ENCODE measurements at places on chromosomes 11 and 22.

- no peak for DNase-seq
These were observed 264.4 kb downstream of the DDX10 start for GRCh38 chr11:108929241-108929640.

GRCh38 chr11:130548491-130548833 lies 100.0 kb downstream of the ADAMTS15 start:
- DNase-seq: no peak

DNA sequence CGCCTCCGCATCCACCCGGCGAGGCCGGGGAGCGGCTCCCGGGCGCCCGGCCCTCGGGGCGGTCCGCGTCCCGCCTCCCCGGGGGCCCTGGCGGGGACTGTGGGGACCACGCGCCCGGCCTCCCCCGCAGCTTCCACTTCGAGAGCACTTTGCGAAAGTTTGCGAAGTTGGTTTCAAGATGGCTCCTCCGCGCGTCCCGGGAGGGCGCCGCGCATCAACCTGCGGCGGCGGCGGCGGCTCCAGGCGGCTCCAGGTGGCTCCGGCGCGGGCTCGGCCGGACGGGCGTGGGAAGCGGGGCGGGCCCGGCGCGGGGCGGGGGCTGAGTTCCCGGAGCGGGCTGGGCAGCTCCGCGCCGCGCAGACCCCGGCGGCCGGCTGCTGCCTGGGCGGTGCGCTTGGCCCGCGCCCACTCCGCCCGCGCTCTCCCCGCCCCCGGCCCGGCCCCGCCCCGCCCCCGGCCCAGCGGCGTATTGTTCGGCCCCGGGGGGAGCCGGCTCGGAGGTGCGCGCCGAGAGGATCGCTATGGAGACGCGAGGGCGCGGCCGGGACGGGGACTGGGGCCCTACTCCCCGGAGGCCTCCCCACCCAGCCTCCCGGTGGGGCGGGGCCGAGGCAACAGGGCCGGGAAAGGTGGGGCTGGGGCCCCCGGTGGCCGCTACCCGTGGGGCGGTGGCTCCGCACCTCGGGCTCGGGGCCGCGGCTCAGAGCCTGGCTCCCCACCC lies at the start of gene CELSR1:
CELSR1 (minus strand) TSS at position 396 of the 721 bp plus-strand sequence. CDS start 450 bp downstream, outside the sequence.
- no peak for DNase-seq

GRCh38 chr11:70942593-70942992 lies 309.8 kb downstream of the SHANK2 start:
- no peak for DNase-seq

DNA sequence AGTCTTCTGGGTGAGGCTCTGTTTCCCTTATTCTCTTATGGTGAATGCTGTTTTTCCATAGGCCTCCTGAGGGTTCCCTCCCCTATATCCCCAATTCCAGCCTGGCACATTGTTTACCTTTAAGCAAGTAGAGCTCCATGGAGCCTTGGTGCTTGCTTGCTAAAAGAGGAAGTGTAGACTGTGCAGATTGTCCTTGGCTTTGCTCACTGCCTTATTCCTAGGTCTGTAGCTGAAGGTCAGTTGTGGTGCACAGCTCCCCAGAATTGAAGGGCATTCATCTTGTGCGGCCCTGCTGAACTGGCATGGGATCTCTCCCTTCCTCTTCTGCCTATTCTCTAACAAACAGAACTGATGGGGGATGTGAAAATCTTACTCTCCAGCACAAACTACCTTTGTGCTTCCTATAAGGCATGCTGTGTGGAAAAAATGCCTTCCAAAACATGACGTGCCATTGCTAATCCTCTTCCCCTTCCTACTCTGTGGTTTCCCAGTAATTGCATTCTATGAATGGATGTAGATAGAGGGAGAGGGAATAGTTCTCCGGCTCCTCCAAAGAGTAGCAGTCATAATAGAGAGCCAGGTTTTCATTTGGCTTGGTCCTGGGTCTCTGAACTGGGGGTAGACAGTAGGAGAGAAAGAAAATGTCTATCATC lies 34.2 kb upstream of the PLET1 start:
- DNase-seq: no peak

GRCh38 chr11:70423523-70424505 lies 25.5 kb downstream of the CTTN start:
- peak; percentile 22 for DNase-seq

- no peak for DNase-seq
These were observed 344.9 kb upstream of the B3GAT1 start for GRCh38 chr11:134756811-134757540.

GRCh38 chr11:20192151-20192550 lies 31.9 kb upstream of the DBX1 start:
- no peak for DNase-seq

GRCh38 chr11:28108958-28109357 lies 770 bp downstream of the METTL15 start:
- no peak for DNase-seq

DNA sequence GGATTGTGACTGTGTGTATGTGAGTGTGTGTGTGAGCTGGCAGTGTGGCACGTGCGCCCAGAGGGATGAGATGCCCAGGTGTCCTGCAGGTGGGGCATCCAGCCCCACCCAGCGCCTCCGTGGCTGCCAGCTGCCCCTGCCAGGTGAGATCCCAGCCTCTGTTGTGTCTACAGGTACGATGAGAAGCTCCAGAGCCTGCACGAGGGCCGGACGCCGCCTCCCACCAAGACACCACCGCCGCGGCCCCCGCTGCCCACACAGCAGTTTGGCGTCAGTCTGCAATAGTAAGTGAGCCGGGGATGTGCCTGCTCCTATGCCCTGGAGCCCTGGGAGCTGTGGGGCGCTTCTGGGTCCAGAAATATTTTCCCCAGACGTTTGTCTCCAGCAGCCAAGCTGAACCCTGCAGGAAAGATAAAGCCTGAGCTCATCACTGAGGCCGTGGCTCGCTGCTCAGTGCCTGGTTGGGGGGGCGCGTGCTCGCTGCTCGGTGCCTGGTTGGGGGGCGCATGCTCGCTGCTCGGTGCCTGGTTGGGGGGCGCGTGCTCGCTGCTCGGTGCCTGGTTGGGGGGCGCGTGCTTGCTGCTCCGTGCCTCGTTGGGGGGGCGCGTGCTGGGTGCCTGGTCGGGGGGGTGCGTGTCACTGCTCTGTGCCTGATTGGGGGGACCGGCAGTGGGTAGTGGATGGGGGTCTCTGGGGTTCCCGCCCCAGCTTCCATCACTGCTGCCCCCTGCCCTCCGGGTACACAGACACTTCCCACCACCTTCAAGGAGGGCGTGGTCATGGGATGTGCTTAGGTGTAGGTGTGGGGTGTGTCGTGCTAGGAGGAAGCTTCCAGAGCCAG lies 73.2 kb downstream of the ARHGAP8 start:
- DNase-seq: no peak

- DNase-seq: no peak
These were observed 19.7 kb downstream of the ALX4 start for GRCh38 chr11:44290208-44290607.

DNA sequence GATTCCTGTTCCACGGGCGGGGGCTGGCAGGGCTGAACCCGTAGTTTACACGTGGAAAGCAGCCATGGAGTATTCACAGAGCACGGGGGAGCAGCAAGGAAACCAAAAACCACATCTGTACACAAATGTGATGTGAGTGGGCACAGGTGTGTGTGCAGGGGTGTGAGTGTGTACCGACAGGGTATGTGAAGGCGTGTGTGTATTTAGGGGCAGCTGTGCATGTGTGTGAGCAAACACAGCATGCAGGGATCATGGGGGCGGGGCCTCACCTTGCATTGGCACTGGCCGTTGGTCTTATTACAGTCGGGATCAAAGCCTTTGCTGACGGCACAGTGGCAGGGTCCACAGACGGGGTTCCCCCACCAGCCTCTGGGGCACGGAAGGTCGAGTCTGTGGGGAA lies 58.4 kb downstream of the TRMU start:
- no peak for DNase-seq

GRCh38 chr11:95595541-95595940 lies 194.0 kb downstream of the FAM76B start:
- DNase-seq: no peak

DNA sequence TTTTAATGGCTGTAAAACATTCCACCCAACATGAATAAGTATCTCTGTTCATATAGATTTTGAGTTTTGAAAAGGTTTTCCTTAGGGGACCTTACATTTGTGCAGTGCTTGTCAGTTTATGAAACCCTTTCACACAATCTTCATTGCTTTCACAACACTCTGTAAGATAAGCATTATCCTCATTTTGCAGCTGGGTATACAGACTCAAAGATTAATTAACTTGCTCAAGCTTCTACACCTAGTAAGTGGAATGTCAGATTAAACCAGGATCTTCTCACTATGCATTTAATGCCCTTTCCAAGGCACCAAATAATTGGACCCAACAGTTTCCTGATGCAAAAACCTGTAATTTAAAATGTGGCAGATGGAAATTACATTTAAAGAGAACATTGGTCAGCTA lies 11.6 kb upstream of the GAB2 start:
- no peak for DNase-seq

DNA sequence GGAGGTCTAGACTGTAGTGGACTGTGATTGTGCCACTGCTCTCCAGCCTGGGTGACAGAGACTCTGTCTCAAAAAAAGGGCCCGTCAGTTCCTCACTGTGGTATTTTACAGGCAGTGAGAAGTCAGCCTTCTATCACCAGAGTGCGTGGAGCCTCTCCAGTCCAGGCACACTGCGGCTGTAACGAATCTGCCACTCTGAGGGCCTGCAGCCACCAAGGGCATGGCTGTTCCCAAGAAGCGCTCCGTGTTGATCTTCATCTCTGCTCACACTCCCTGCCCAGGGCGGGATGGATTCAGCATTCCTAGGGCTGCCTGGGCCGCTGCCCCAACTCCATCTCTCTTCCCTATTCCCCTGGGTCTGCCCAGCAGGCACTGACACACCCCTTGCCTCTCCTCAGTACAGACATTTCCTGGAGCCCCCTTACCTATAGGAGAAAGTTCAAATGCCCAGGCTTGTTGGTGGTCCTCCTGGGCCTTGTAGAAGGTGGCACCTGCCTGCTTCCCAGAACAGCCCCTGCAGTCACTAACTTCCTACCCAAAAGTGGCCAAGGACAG lies 148.4 kb downstream of the CACNA1I start:
- DNase-seq: no peak

GRCh38 chr22:42560781-42561180 lies 7.0 kb downstream of the SERHL2 start:
- DNase-seq: no peak

- DNase-seq: no peak
These were observed 192.6 kb upstream of the PITPNB start for GRCh38 chr22:28111501-28112189.

DNA sequence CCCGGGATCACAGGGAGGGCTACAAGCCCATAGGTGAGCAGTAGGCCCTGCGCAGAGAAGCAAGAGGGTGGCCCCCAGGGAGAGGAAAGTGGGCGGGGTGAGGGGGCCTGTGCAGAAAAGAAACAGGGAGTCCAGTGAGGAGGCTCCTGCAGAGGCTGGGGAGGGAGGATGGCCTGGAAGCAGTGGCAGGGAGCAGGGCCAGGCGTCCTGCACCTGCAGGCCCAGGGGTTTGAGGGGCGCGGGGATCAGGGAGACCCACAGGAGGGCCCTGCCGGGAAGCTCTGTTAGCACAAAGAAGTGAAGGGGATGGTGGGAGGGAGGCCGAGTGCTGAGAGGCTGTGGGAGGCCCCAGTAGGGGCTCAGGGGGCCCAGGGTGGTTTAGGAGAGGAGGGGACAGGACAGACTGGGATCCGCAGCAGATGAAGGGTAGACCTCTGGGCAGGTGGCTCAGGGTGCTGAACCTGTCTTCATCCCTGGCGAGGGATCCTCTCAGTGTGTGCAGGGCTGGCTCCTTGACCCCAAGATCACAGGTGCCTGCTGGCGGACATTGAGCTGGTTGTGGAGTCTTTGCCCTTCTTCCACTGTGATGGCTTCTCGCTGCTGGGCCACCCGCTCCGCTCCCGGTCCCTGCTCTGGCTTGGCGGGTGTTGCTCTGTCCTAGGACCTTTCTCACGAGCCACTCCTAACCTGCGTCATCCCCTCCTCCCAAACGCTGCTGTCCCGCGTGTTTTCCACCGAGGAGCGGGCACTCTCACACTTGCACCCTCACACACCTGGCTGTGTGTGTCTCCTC lies 31.8 kb upstream of the CELSR1 start:
- DNase-seq: no peak

- no peak for DNase-seq
These were observed 4.5 kb downstream of the NEAT1 start for GRCh38 chr11:65426839-65427690.

GRCh38 chr22:22161924-22162851 lies 82.4 kb upstream of the VPREB1 start:
- no peak for DNase-seq

- no peak for DNase-seq
These were observed 6.3 kb downstream of the NRXN2 start for GRCh38 chr11:64716473-64717267.

- no peak for DNase-seq
These were observed 19.6 kb upstream of the OR8D2 start for GRCh38 chr11:124339396-124340141.

GRCh38 chr11:28919194-28919593 lies 811.0 kb downstream of the METTL15 start:
- no peak for DNase-seq

DNA sequence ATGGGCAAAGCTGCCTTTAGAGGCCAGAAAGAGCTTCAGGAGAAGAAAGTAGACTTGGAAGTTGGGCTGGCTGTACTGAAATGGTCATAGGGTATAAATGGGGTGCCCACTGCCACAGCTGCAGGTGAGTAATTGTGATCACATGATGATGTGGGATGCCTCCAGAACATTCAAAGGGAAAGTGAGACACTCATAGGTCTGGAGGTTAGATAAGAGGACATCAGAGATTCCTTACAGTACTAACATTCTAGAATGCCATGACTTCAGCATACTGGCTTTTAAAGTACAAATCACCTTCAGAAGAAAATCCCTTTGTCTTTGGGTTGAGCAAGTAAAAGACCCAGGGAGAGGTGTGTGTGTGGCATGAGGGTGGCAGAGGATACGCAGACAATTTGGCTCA lies 419.2 kb downstream of the TENM4 start:
- DNase-seq: no peak

- DNase-seq: no peak
These were observed 94.1 kb upstream of the PRDM11 start for GRCh38 chr11:45052361-45052760.

DNA sequence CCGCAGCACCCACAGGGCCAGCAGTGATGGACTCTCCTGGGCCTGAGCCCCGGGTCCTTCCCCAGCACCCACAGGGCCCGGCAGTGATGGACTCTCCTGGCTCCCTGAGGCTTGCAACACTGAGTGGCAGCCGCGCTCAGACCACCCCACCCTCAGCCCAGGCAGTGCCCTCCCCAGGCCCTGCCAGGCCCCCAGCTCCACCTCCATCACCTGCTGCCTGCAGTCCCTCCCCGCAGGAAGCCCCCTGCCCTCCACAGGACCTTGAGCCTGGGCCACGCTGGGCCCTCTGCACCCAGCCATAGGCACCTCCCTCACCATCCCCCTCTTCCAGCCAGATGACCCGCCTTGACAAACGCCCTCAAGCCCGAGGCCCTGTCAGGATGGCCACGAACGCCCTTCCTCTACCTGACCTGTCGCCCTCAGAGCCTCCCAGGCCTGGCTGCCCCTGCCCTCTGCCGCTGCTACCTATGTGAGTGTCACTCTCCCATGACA lies 11.4 kb downstream of the ALG12 start:
- DNase-seq: no peak

Data from activated CD8-positive, alpha-beta memory T cell treated with anti-CD3 and anti-CD28 coated beads for 4 hours (primary cell).